Psoas muscle (tissue), 8 donors: ENCODE measurements at places on chromosomes 1 and 21. TPM values are rescaled to one million over a fixed set of nuclear protein-coding genes. Genes with fewer than 3 reads are reported as not detected.

Gene HSD3B2
- total RNA-seq: not detected

Gene BEND5
- 3.3 TPM for total RNA-seq

DNA sequence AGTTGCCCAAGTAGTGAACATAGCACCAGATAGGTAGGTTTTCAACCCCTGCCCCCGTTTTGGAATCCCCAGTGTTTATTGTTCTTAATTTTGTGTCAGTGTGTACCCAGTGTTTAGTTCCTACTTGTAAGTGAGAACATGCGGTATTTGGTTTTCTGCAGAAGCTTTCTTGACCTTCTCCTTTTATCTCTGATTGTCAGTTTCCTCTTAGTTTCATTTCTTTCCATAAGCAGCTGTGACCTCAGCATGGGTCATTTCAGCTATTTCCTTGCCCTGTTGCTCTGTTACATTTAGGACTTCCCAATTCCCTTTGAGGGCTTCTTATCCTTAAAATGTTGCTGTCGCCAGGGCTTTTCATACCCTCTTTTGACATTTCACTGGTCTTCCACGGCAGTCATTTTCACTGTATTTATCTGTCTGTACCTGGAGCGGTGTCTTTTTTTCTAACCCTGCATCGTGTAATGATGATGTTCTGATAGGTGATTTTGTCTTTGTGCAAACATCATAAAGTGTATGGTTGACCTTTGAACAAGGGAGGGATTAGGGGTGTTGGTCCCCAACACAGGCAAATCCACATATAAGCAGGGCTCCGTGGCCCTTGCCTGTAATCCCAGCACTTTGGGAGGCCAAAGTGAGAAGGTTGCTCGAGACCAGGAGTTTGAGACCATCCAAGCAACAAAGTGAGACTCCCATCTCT, 15.0 kb downstream of the ITSN1 start:
- no peaks in the 10 kb centered on the region for H3K36me3 ChIP-seq
- no peak overlapping the region for H3K27ac ChIP-seq

Gene S100A7A
- not detected for total RNA-seq

DNA sequence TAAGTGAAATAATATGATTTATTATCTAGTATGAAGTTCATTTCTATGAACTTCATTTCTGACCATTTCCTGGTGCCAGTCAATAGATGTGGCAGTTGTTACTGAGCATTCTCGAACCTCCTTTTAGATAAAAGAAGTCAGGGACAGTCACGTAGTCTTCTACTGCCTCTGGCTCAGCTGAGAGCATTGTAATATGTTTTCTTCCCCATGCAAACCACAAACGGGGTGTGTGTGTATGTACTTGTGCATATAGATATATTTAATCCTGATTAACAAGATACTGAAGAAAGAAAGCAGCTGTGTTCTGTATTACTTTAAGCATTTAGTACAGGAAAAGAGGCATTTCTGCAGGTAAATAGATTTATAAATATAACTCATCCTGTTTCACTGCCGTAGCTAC, 21.6 kb downstream of the ZNF684 start:
- H3K27ac ChIP-seq: no peak overlapping the region
- H3K4me1 ChIP-seq: no peaks in the 10 kb centered on the region
- no peak for DNase-seq
